ENCODE measurements at places on chromosomes 1 and 21. TPM values are rescaled to one million over a fixed set of nuclear protein-coding genes. Genes with fewer than 3 reads are reported as not detected.

UBE2U gene
- total RNA-seq, result 3.6 TPM

ARHGEF16 gene
- total RNA-seq, result 0.68 TPM

FAM177B gene
- total RNA-seq, result not detected

DNA sequence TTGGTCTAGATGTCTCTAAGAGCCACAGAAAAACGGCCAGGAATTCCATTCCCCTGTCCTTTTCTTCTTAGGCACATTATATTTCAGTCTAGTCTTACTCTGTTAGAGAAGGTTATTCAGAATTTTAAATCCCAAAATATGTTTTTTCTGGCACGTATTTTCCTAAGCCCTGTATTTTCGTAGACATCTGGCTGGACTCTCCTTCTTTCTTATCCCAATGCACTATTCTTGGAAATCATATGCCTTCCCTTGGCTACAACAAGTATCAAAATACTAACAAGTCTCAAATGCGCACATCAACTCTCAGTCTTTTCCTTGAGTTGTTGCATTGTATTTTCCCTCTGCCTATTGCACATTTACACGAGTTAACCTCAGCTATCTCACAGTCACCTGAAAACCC is 96.2 kb downstream of the DPYD start:
- H3K27me3 ChIP-seq, result no peaks in the 10 kb centered on the region
- no peak overlapping the region for H3K4me3 ChIP-seq
- no peaks in the 10 kb centered on the region for H3K36me3 ChIP-seq
- no peak for DNase-seq
- H3K4me1 ChIP-seq, result peaks cover 5% of the 10 kb centered on the region
- no peak overlapping the region for H3K27ac ChIP-seq

DNA sequence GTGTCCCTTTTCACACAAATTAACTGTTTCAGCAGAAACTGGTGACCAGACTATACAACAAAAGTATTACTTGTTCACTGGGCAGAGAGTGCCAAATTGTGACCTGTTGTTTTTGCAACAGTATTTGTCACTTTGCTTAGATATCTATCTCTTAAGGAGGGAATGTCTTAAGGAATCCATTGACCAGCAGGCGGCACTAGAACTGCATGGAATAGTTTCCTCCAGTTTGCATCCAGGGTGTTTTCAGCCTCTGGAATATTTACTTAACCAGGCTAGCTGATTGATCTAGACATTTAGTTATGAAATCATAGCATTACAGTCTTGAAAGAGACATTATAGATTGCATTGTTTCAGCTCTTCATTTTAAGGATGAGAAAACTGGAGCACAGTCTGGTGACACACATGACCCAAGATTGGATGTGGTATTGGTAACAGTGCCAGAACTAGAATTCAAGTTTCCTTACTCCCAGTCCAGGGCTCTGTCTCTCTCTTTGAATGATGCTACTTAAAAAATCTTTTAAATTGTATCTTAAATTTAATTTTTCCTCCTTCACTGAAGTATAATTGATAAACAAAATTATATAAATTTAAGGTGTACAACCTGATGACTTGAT is 16.9 kb downstream of the RPTN start:
- DNase-seq, result peak; percentile 13
- no peaks in the 10 kb centered on the region for H3K4me1 ChIP-seq
- H3K27ac ChIP-seq, result no peak overlapping the region
- no peaks in the 10 kb centered on the region for H3K36me3 ChIP-seq
- peaks cover 25% of the 10 kb centered on the region for H3K27me3 ChIP-seq
- H3K4me3 ChIP-seq, result no peak overlapping the region

GRCh38 chr1:7127322-7128075 is 342.2 kb downstream of the CAMTA1 start:
- H3K27ac ChIP-seq, result no peak overlapping the region
- no peak overlapping the region for H3K4me3 ChIP-seq
- no peaks in the 10 kb centered on the region for H3K27me3 ChIP-seq
- H3K4me1 ChIP-seq, result no peaks in the 10 kb centered on the region
- H3K36me3 ChIP-seq, result no peaks in the 10 kb centered on the region
- DNase-seq, result no peak

DNA sequence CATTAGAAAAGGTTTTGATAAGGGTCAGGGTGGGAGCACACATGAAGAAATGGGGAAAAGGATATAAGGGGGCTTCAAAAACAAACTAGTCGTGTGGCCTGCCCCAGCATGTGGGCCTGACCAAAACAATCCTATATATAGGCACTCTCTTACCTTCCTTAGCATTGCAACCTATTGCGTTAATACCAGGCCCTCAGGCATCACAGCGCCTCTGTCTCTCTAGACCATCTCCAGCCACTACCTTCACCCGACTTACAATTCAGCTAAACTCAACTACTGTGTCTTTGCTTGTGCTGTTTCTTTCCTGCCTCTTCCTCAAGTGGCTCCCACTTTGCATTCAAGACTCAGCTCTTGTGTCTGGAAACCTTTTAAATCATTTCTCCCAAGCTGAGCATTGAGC is 47.0 kb upstream of the GJA5 start:
- H3K36me3 ChIP-seq, result no peaks in the 10 kb centered on the region
- no peak for DNase-seq
- no peaks in the 10 kb centered on the region for H3K4me1 ChIP-seq
- no peaks in the 10 kb centered on the region for H3K27me3 ChIP-seq
- H3K4me3 ChIP-seq, result no peak overlapping the region
- no peak overlapping the region for H3K27ac ChIP-seq

- no peak for DNase-seq
- no peaks in the 10 kb centered on the region for H3K36me3 ChIP-seq
- H3K4me3 ChIP-seq, result no peak overlapping the region
- no peak overlapping the region for H3K27ac ChIP-seq
- no peaks in the 10 kb centered on the region for H3K27me3 ChIP-seq
Measured at GRCh38 chr1:201059871-201060555, 36.5 kb upstream of the KIF21B start.

DNA sequence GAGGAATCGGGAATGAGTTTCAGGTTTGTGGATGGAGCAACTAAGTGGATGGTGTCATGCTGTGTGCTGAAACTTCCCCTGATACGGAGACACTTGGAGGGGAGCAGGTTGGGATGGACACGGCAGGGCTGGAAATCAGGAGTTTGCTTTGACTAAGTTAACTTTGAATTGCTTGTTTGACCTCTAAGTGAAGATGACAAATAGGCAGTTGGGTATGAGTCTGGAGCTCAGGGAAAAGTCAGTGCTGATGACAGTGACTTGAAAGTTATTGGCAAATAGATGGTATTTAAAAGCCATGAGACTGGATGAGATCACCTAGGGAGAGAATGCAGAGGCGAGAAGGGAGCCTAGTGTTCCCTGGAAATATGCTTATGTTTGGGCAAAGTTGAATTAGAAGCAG is 12.8 kb upstream of the ZSCAN20 start:
- no peaks in the 10 kb centered on the region for H3K27me3 ChIP-seq
- H3K36me3 ChIP-seq, result no peaks in the 10 kb centered on the region
- H3K4me1 ChIP-seq, result peaks cover 16% of the 10 kb centered on the region

GRCh38 chr1:205754857-205755256 is 4.9 kb upstream of the NUCKS1 start:
- DNase-seq, result no peak
- H3K4me1 ChIP-seq, result no peaks in the 10 kb centered on the region
- no peaks in the 10 kb centered on the region for H3K36me3 ChIP-seq
